Motor neuron (in vitro differentiated cells): ENCODE measurements at places on chromosomes 3 and 15. TPM values are rescaled to one million over a fixed set of nuclear protein-coding genes. Genes with fewer than 3 reads are reported as not detected.

Gene FOXB1
- 0.66 TPM in 1 of 2 replicates, not detected in the other for total RNA-seq

Gene GOLGA6B
- total RNA-seq = not detected in 2 replicates

Gene MAGI1
- 25.3 and 28.4 TPM in 2 replicates for total RNA-seq

Gene CTSH
- 1.9 and 2.0 TPM in 2 replicates for total RNA-seq
